Omental fat pad (tissue), 4 donors: ENCODE measurements at places on chromosomes 3 and 15. TPM values are rescaled to one million over a fixed set of nuclear protein-coding genes. Genes with fewer than 3 reads are reported as not detected.

Gene GDPGP1
- total RNA-seq: 8.0 TPM

DNA sequence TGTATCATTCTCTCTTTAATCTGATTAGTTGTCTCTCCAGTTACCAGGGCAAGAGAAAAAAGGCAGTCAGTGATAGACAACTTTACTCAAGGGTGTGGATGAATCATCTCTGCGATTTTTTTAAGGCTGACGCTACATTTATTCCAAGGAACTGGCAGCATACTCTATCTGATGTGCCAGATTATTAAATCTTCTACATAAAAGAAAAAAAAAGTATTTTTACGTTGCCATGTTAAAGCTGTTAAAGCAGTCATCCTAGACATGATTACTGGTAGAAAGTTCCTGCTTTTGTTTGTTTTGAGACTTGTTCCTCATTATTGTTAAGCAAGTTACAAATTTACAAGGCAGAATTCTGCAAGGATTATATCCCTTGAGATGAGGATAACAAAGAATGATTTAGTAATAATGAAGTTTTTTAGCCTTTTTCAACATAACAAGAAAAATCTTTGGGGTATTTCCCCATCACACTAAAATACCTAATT lies 121.7 kb downstream of the CBLB start:
- DNase-seq: no peak

Gene SACM1L
- 36.9 TPM for total RNA-seq

DNA sequence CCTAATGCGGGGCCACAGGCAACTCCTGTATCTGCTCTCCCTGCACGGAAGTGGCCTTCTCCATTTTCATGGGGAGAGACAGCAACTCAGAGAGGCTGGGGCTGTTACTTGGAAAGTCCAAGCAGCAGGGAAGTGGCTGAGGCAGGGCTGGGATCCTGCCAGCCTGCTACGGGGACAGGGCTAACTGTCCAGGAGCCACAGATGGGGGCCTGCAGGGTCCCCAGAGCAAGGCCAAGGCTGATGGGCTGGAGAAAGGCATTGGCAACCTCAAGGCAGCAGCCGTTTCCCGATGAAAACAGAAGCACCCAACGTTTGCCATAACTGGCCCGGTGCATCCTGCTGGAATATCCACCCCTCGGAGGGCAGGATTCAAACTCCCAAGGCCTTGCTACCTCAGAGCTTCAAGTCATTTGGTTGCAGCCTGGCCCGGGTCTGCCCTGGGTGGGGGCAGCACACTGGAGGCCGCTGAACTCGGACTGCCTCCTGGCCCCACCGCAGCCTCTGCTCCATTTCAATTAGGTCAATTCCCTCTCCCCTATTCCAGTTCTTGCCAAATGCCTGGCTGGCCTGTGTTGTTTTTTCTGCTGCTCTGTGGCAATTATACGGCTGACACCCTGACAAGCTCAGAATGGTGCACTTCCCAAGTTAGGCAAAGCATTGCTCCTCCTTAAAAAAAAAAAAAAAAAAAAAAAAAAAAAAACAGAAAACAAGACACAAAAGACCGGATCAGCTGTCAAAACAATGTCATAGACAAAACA lies 143.5 kb downstream of the NUP210 start:
- no peak for DNase-seq

- no peak for DNase-seq
These were observed 1.7 kb downstream of the SPATA12 start for GRCh38 chr3:57062101-57062631.

DNA sequence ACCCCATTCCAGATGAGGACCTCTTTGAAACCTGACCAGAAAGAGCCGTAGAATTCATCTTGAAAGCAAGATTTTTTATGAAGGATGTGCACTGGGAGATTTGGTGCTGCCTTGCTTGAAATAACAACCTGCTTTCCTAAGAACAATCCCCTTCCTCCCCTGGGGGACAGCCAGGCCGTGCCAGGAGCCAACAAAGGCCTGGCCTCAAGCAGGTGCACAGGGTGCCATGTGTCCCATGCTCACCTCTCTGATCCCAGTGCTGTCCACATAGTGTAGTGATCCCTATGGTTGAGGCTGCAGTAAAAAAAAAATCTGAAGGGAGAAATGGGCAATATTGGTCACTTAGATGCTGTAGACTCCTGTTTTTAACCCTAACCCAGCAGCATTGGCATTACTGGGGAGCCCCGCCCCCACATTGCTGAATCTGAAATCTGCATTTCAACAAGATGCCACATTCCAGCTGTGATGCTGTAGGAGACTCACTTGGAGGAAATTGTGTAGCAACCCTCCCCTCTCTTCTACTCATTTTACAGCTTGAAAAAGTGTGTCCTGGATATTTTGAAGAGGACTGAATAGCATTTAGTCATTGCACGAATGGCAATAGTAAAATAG lies 171.2 kb downstream of the APBA2 start:
- DNase-seq: no peak

DNA sequence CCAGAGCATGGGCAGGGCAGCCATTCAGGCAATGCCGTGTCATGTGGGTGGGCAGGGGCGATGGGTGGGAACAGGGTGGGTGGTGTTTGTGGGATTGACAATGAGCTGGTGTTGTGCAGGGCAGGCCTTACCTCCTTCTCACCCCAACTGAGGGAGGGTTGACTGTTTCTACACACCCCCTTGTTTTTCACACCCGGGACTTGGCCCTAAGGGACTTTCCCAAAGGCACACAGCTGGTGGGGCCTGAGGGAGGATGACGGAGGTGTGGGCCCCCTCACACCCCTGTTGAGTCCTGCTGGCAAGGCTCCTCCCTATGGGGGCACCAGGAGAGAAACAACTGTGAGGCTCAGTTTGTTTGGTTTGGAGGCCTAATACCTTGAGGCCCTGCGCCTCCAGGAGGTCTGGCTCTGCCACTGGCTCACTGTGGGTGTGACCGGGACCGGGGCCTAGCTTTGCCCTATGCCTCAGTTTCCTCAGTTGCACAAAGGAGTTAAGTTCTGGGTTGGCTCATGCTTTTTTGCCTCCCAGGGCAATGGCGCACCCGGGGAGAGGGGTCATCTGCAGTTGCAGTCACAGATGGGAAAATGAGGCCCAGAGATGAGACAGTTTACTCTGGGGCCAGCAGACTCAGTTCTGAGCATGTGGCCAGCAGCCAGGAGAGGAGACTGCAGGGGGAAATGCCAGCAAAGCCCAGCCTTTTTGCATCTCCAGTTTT lies 5.1 kb upstream of the DNAH1 start:
- no peak for DNase-seq

GRCh38 chr15:86647810-86648440 lies 568.3 kb downstream of the AGBL1 start:
- no peak for DNase-seq

Gene KBTBD12
- total RNA-seq: 1.9 TPM

Gene PLOD2
- 109 TPM for total RNA-seq

DNA sequence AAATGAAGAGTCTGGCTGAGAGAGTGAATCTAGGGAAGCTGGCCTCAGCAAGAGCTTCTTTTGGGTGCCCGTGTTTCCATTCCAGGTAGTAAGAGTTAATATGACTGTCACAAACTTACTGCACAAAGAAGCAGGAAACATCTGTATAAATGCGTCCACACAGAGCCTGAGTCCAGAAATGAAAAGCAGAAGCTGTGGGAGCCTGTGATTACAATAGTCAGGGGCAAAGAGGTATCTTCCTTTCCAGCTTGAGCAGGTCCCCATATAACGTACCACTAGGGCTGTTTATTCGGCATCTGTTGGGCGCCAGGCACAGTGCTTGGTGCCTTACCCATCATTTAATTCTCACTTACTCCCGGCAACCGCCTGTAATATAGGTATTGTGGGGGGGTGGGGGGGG lies 40.5 kb upstream of the B3GNT5 start:
- no peak for DNase-seq

GRCh38 chr3:135229018-135229495 lies 434.0 kb downstream of the EPHB1 start:
- no peak for DNase-seq

Gene ACAD9
- 48.9 TPM for total RNA-seq

Gene CHL1
- total RNA-seq: 36.7 TPM

DNA sequence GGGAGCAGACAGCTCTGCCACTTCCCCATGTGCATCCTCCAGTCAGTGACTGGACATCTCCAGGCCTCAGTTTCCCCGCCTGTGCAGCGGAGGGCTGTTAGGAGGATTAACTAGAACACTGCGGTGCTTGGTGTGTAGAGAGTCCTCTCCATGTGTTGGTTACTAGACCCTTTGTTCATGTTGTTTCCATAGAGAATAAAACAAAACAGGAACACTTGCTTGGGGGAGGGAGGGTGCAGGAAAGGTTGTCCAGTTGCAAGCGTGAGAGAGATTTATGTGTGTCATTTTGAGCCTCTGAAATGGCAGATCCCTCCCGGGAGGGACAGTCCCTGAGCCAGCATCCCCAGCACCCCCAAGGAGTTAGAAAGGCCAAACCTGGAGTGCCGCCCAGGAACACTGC lies 184.0 kb upstream of the LYSMD4 start:
- no peak for DNase-seq

- no peak for DNase-seq
These were observed 22.8 kb downstream of the ATOSA start for GRCh38 chr15:52656412-52656811.

Gene PATL2
- total RNA-seq: 1.0 TPM

DNA sequence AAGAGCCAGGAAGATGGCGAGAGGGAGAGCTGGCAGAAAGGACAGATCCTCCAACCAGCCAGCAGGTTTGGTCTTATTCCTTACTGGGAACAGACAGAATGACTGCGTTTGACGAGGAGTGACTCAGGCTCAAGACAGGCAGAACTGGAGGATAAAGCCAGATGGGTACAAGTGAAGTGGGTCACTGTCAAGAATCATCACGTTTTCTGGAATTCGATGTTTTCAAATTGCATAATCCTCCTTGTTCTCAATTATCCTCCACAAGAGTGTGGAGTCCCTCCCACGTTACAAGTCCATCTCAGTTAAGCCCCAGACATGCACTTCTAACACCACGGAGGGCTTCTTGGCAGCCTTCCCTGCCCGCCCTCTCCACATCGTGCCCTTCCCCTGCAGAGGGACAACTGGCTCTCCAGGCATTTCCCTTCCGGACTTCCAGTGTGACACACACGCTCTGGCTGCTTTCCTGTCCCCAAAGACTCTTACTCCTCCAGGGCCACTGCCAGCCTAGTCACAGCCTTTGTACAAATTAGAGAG lies 183.1 kb downstream of the CHST2 start:
- DNase-seq: no peak

Gene MINAR1
- 0.47 TPM for total RNA-seq

DNA sequence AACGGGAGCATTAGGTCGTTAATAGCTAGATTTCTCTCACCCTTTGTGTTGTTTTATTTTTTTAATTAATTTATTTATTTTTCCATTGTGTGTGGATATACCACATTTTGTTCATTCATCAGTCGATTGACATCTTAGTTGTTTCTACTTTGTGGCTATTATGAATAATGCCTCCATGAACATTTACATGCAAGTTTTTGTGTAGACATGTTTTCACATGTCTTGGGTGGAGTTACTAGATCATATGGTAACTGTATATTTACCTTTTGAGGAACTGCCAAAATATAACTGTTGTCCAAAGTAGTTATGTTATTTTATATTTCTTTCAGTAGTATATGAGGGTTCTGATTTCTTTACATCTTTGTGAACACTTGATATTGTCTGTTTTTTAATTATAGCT lies 18.8 kb downstream of the ZWILCH start:
- no peak for DNase-seq

Gene SERINC4
- total RNA-seq: not detected
